ENCODE measurements at places on chromosomes 16 and 17. TPM values are rescaled to one million over a fixed set of nuclear protein-coding genes. Genes with fewer than 3 reads are reported as not detected.

GRCh38 chr17:9768381-9768934 is 22.9 kb downstream of the DHRS7C start:
- no peaks in the 10 kb centered on the region for H3K36me3 ChIP-seq
- H3K4me1 ChIP-seq: no peaks in the 10 kb centered on the region
- no peak overlapping the region for H3K4me3 ChIP-seq
- no peaks in the 10 kb centered on the region for H3K27me3 ChIP-seq

GRCh38 chr16:14325502-14326401 is 254.6 kb downstream of the MRTFB start:
- no peak for DNase-seq
- H3K27me3 ChIP-seq: no peaks in the 10 kb centered on the region
- no peak overlapping the region for H3K27ac ChIP-seq
- no peaks in the 10 kb centered on the region for H3K4me1 ChIP-seq

- H3K4me3 ChIP-seq: no peak overlapping the region
- H3K27me3 ChIP-seq: no peaks in the 10 kb centered on the region
- no peaks in the 10 kb centered on the region for H3K4me1 ChIP-seq
- H3K36me3 ChIP-seq: no peaks in the 10 kb centered on the region
- no peak for DNase-seq
Measured at GRCh38 chr16:14427371-14427948, 202.6 kb downstream of the PARN start.

DNA sequence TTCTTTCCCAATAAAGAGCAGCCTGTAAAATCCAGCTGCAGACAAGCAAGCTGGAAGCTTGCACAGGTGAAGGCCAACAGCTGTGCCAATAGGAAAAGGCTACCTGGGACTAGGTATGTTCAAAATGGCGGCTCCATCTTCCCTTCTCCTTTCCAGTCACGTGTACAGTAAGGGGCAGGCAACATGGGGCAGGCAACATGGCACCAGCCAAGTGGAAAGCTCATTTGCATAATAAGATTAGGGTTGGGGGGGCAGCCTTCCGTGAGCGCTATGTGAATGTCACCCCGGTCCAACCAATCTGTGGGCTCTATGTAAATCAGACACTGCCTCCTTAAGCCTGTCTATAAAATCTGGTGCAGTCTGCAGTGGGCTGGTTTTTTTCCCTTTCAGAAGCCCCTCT is 31.3 kb downstream of the TVP23A start:
- H3K36me3 ChIP-seq: no peaks in the 10 kb centered on the region
- no peak for DNase-seq
- no peak overlapping the region for H3K4me3 ChIP-seq
- H3K27ac ChIP-seq: no peak overlapping the region
- H3K27me3 ChIP-seq: no peaks in the 10 kb centered on the region
- H3K4me1 ChIP-seq: no peaks in the 10 kb centered on the region

DNA sequence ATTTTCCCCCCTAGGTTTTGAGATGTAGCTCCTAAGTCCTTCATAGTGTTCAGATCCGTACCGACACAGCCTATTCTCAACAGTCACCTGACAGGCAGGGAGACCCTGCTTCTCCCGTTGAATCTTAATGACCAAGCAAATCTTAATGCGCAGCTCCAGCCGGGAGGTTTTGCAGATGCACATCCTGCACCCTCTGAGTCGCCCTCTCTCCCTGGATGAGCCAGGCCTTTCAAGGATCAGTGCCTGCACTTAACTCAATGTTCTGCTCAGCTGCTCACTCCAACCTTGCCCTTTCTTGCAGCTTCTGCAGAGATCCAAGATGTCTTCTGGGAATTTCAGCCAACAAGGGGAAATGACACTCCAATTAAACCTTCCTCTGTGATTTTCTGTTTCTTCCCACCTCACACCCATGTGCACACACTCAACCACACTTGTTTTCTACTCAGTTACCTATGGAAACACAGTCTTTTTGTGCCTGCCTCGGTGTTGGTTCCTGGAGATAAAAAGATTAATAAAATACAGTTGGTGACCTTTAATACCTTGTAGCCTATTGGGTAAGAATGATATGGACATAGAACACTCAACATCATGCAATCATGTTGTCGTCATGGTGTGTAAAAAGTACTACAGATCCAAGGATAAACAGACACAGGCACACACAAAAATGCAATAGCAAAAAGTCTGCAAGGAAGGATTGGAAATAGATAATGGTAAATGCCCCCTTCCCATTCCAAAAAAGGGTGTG is 76.9 kb upstream of the DYNLRB2 start:
- DNase-seq: no peak
- no peak overlapping the region for H3K4me3 ChIP-seq
- no peaks in the 10 kb centered on the region for H3K36me3 ChIP-seq
- no peak overlapping the region for H3K27ac ChIP-seq

DNA sequence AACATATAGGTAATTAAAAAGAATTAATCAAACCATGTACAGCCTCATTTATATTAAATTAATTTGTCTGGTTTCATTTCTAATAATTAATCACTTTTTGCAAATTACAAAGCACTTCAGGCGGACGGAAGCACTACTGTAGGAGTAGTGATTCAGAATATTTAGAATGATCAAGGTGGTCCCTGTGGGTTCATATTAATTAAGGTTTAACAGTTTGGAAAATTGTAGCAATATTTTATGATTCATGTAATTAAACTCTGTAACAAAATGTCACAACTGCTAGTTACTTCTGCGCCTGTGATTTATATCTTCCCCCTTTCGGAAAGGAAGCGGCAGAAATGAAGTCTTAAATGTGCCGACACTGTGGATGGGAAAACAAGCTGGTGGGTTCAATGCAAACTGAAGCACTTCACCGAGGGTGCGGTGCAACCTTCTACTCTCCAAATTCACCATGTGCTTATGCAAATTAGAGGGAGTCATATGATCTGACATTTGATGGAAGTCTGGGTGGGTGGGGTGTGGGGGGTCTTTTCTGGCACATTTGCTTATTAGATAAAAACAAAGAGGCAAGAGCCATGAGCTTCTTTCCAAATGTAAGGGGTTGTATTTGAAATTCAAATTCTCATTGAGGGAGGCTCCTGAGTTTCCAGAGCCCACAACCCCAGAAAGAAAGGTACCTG is 679.4 kb downstream of the TOX3 start:
- no peaks in the 10 kb centered on the region for H3K36me3 ChIP-seq
- H3K27ac ChIP-seq: no peak overlapping the region
- DNase-seq: no peak
- H3K27me3 ChIP-seq: no peaks in the 10 kb centered on the region
- H3K4me3 ChIP-seq: no peak overlapping the region
- no peaks in the 10 kb centered on the region for H3K4me1 ChIP-seq

GRCh38 chr17:39573447-39574298 is 34.0 kb downstream of the NEUROD2 start:
- no peaks in the 10 kb centered on the region for H3K4me1 ChIP-seq
- H3K36me3 ChIP-seq: no peaks in the 10 kb centered on the region
- DNase-seq: peak; percentile 75
- peak overlapping the region; percentile 60 for H3K4me3 ChIP-seq
- no peaks in the 10 kb centered on the region for H3K27me3 ChIP-seq
- H3K27ac ChIP-seq: peak overlapping the region; percentile 93

GRCh38 chr16:74305281-74305680 is 8.7 kb downstream of the PSMD7 start:
- peaks cover 9% of the 10 kb centered on the region for H3K36me3 ChIP-seq
- H3K27me3 ChIP-seq: no peaks in the 10 kb centered on the region
- H3K27ac ChIP-seq: no peak overlapping the region

DNA sequence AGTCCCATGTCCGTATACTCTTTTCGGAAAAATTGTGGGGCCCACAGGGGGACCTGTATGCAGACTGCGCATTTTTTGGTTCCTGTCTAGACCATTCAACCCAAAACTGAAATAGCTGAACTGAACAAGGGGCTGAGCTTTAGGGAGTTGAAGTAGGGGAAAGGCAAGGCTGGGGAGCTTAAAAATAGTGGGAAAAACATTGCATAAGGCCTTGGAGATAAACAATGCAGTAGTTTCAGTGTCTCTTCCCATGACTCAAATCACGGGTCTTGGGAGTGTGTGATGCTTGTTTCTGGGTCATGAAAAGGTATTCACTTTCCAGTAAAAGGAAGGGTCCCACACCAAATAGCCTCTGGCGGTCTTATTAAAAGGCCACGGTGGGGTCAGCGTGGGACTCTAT is 402.8 kb upstream of the SALL1 start:
- H3K36me3 ChIP-seq: no peaks in the 10 kb centered on the region
- H3K4me1 ChIP-seq: no peaks in the 10 kb centered on the region
- no peak overlapping the region for H3K4me3 ChIP-seq
- DNase-seq: no peak

DNA sequence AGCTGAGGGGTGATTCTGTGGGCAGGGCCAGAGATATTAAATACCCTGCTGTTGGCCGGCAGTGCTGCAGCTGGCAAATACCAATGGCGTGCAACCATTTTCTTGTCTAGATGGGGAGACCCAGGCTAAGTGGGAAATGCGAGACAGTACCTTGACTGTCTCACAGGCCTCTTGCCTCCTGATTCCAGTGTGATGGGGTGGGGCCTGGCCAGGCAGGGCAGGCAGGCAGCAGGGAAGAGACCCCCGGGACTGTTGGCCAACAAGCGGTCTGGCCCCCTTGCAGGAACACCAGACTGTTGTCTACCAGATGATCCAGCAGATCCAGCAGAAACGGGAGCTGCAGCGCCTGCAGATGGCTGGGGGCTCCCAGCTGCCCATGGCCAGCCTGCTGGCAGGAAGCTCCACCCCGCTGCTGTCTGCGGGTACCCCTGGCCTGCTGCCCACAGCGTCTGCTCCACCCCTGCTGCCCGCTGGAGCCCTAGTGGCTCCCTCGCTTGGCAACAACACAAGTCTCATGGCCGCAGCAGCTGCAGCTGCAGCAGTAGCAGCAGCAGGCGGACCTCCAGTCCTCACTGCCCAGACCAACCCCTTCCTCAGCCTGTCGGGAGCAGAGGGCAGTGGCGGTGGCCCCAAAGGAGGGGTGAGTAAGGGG is 5.7 kb upstream of the CISD3 start:
- H3K27me3 ChIP-seq: no peaks in the 10 kb centered on the region
- no peak for DNase-seq
- peaks cover 26% of the 10 kb centered on the region for H3K36me3 ChIP-seq
- H3K27ac ChIP-seq: no peak overlapping the region
- H3K4me1 ChIP-seq: no peaks in the 10 kb centered on the region

- H3K36me3 ChIP-seq: no peaks in the 10 kb centered on the region
- no peak overlapping the region for H3K4me3 ChIP-seq
- no peaks in the 10 kb centered on the region for H3K27me3 ChIP-seq
- H3K27ac ChIP-seq: no peak overlapping the region
- H3K4me1 ChIP-seq: no peaks in the 10 kb centered on the region
Measured at GRCh38 chr17:67270416-67270815, 25.4 kb upstream of the HELZ start.

DNA sequence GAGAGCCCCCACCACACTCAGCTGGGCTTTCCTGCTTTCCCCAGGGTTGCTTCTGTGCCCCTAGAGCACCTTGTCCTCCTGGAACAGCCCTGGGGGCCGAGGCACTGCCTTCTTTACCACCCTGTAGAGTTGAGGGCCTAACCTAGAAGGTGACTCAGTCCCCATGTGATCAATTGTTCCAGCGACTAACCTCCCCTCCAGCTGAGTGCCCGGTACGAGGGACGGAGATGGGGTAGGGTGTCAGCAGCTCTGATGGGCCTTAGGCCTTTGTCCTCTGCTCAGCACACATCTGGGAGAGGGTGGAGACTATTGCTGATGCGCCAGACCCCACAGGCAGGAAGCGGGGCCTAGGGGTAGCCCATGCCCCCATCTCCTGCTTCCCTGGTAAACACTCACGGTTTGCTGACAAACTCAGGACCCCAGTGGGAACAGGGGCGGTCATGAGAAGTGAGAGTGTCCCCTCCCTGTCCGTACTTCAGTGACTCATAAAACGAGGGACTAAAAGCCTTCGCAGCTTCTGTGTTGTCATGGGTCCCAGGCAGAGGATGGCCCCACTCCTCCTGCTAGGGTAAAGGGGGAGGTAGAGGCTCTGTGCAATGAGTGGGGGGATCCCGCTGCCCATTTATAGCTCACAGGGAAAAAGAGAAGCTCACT is 33.1 kb downstream of the NECAB2 start:
- no peaks in the 10 kb centered on the region for H3K4me1 ChIP-seq
- H3K27ac ChIP-seq: no peak overlapping the region
- H3K27me3 ChIP-seq: no peaks in the 10 kb centered on the region
- H3K4me3 ChIP-seq: no peak overlapping the region

- H3K27ac ChIP-seq: no peak overlapping the region
- H3K36me3 ChIP-seq: no peaks in the 10 kb centered on the region
- H3K4me1 ChIP-seq: peaks cover 7% of the 10 kb centered on the region
- no peak for DNase-seq
Measured at GRCh38 chr17:75831032-75831571, 13.1 kb downstream of the UNC13D start.

GRCh38 chr17:56160422-56160821 is 7.1 kb downstream of the ANKFN1 start:
- H3K4me3 ChIP-seq: no peak overlapping the region
- H3K27ac ChIP-seq: peak overlapping the region; percentile 39
- no peaks in the 10 kb centered on the region for H3K27me3 ChIP-seq
- H3K36me3 ChIP-seq: no peaks in the 10 kb centered on the region
- H3K4me1 ChIP-seq: peaks cover 3% of the 10 kb centered on the region

DNA sequence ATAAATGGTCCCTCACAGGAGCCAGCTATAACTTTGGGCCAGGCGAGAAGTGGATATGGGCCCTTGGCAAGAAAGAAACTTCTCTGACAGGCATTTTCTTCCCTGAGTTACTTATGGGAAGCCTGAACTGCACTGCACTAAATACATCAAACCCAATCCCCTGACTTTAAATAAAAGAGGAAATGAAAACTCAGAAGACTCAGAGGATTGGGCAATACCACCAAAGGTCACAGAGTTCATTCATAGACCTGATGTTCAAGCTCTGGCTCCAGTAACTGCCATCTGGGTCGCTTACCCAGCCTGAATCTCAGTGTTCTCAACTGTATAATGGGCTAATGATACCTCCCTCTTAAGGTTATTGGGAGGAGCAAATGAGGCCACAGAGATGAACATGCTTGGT is 815 bp downstream of the KRT35 start:
- H3K4me3 ChIP-seq: no peak overlapping the region
- DNase-seq: no peak
- no peak overlapping the region for H3K27ac ChIP-seq
- no peaks in the 10 kb centered on the region for H3K4me1 ChIP-seq
- H3K36me3 ChIP-seq: no peaks in the 10 kb centered on the region

- H3K27ac ChIP-seq: no peak overlapping the region
- no peak overlapping the region for H3K4me3 ChIP-seq
- H3K36me3 ChIP-seq: no peaks in the 10 kb centered on the region
- peaks cover 13% of the 10 kb centered on the region for H3K4me1 ChIP-seq
- no peaks in the 10 kb centered on the region for H3K27me3 ChIP-seq
Measured at GRCh38 chr16:638034-638543, 2.0 kb upstream of the METTL26 start.

The NR1D1 gene
- total RNA-seq: 35.2 TPM

The HIC1 gene
- total RNA-seq: 33.1 TPM

The TBC1D3 gene
- not detected for total RNA-seq

The SPG7 gene
- 128 TPM for total RNA-seq

The AURKB gene
- 6.6 TPM for total RNA-seq

The TRPV3 gene
- not detected for total RNA-seq

The AKAP1 gene
- total RNA-seq: 61.7 TPM

The ST6GALNAC1 gene
- 8.4 TPM for total RNA-seq

The NEUROD2 gene
- total RNA-seq: not detected

The GFER gene
- 21.1 TPM for total RNA-seq

The CYBA gene
- total RNA-seq: 86.0 TPM
